ENCODE measurements at places on chromosomes 1 and 21. TPM values are rescaled to one million over a fixed set of nuclear protein-coding genes. Genes with fewer than 3 reads are reported as not detected.

PKP1 gene
- 0.94 TPM for total RNA-seq

SYF2 gene
- total RNA-seq = 94.9 TPM

SPRR5 gene
- not detected for total RNA-seq

ARHGEF10L gene
- 32.2 TPM for total RNA-seq

SERINC2 gene
- total RNA-seq = 30.8 TPM

DNA sequence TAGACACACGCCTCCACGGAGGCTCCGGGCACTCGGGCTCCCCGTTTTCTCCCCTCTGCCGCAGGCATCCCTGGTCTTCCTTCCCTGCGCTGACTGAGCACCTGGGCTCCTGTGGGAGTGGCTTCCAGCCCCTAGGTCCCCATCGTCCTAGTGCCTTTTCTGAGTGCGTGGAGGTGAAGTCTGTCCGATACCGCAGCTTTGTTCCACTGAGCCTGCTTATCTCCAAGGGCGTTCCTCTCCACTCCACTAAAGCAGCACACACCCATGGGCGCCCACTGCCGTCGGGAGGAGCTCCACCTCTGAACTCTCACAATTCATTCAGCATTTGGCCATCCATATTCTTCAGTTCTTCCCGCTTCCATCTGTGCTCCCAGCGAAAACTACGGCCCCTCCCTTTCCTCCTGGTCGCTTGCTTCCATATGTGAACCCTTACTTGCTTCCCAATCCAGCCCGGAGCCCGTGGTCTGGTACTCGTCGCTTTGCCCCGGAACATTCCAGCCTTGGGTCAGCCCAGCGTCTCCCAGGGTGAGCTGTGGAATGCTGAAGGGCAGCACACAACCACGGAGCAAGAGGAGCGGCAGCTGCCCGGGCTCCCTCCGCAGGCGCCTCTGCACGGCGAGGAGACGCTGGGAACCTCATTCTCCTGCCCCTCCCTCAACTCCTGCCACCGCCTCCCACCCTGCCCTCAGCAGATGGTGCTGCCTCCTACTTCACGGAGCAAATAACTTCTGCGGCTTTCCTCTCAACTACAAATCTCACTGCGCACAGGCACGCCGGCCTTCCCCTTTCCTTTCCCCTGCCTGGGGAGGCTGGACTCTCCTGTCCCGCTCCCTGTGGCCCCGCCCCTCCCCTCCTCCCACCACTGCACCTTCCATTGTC, 27.5 kb downstream of the ATP8B2 start:
- H3K4me3 ChIP-seq = peak overlapping the region; percentile 18
- H3K27ac ChIP-seq = peak overlapping the region; percentile 32
- DNase-seq = peak; percentile 74
- peaks cover 6% of the 10 kb centered on the region for H3K4me1 ChIP-seq

DNA sequence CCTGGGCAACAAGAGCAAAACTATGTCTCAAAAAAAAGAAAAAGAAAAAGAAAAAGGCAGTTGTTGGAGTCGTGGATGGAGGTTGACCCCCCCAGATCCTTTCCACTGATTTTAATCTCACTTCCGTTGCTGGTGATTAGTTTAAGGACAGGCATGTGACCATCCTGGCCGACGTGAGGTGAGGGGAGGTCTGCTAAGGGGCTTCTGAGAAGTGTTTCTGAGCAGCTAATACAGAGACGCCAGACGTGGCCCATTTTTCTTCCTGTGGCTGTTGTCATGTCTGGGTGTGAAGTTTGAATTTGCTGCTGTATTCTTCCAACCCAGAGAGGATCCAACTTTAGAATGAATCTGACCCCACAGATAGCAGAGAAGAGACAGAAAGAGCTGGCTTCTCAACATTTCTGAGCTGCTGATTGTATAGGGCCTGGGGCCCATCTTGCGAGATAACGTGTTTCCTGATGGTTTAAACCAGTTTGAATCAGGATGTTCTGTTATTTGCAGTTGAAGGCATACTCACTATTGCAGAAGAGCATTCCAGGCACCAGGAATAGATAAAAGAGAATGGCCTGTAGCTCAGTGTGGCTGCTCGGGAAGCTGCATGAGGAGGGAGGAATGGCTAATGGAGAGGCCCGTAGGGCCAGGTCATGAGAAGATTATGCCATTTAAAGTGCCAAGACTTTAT, 22.8 kb upstream of the SSBP3 start:
- H3K36me3 ChIP-seq = no peaks in the 10 kb centered on the region
- DNase-seq = no peak
- no peak overlapping the region for H3K27ac ChIP-seq

DNA sequence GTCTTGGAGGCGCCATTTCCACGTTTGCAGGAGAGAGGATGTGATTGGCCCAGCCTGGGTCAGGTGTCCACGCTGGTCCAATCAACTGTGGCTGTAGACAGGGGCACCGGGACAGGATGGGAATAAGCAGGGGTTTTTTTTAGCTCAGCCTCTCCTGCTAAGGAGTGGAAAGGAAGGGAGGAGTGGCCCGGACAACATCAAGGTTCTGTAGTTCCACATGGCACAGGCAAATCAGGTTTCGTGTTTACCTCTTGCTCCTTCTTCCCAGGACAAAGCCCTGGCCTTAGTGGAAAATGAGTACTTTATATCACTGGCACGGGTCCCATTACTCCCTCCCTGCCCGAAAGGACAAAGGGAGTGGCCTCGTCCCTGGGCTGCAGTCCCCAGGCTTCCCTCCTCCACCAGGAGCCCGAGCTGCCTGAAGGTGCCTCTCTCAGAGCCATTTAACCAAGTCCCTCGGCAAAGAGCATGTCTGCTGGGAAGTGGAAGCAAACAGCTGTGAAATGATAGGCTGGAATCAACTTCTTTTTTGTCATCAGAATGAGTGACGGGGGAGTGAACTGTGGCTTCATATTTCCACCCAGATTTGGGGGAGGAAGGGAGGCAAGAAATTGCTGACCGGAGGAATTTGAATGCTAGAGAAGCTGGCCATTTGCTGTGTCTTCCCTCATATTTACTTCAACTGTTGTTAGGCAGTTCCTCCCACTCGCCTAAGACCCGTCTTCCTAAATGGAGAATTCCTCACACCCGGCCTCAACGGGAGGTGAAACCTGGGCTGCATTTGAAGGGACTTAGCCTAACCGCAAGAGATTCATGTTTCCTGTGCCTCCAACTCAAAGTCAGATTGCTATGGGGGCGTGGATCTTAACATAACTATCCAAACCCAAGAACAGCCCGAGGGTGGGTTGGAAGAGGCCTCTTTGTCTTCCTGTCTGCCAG, 84.9 kb upstream of the SLC44A3 start:
- H3K27ac ChIP-seq = peak overlapping the region; percentile 61
- H3K36me3 ChIP-seq = no peaks in the 10 kb centered on the region
- peak; percentile 74 for DNase-seq
- no peaks in the 10 kb centered on the region for H3K27me3 ChIP-seq
- peaks cover 22% of the 10 kb centered on the region for H3K4me1 ChIP-seq
- no peak overlapping the region for H3K4me3 ChIP-seq

GRCh38 chr1:81808760-81809159, 8.0 kb downstream of the ADGRL2 start:
- no peaks in the 10 kb centered on the region for H3K36me3 ChIP-seq
- no peak for DNase-seq
- peaks cover 27% of the 10 kb centered on the region for H3K4me1 ChIP-seq
- H3K27ac ChIP-seq = no peak overlapping the region

DNA sequence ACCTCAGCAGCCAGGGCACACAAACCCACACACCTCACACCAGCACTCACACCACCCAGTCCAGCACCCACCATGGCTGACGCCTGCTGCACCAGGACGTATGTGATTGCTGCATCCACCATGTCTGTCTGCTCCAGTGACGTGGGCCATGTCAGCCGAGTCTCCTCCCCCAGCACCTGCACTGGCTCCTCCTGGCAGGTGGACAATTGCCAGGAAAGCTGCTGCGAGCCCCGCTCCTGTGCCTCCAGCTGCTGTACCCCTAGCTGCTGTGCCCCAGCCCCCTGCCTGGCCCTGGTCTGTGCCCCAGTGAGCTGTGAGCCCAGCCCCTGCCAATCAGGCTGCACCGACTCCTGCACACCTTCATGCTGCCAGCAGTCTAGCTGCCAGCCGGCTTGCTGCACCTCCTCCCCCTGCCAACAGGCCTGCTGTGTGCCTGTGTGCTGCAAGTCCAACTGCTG, at the start of gene KRTAP10-8:
TSS of gene KRTAP10-8 (plus strand) at position 51 of the 458 bp plus-strand sequence. CDS start at position 73, 22 bp downstream.
- DNase-seq = no peak
- no peaks in the 10 kb centered on the region for H3K36me3 ChIP-seq
- no peak within 1 kb of the TSS for H3K27ac ChIP-seq
- H3K4me3 ChIP-seq = no peak within 1 kb of the TSS
- no peaks in the 10 kb centered on the region for H3K4me1 ChIP-seq

DNA sequence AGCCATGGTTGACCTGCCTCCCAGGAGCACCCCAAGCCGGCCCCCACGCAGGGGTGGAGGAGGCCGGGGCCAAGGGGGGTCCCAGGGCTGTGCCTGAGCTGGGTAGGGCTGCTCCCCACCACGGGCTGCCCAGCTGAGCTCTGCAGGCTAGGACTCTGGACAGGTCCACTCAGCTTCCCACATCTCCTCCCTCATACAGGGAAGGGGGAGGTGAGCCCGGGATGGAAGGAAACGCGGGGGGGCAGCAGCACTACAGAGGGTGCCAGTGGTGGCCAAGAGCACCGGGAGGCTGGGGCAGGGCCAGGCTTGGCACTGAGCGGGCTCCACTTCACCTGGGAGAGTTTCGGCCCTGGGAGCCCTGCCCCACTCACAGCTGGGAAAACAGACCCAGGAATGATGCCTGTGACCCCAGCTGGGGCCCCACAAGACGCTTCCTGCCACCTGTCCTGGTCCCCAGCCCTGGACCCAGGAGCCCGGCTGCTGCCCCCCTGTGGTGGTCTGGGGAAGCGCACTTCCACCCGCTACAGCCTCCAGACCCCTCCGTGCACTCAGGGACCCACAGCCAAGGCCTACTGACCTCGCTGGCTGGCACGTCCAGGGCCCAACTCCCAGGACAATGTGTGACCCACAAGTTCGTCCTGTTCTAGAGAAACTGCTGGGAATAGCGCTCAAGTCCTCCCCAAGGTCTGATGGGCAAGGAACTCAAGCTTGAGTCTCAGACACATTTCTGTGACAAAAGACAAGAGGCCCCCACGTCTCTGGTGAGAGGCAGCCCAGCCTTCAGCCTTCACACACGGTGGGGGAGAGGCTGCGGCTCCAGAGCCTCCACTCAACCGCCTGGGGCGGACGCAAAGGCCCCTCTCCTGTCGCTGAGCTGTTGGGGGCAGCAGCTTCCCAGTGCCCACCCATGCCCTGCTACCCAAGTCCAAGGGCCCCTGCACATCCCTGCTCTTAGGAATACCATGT, 3.0 kb downstream of the AURKAIP1 start:
- H3K36me3 ChIP-seq = peaks cover 4% of the 10 kb centered on the region
- no peak overlapping the region for H3K4me3 ChIP-seq
- H3K27me3 ChIP-seq = no peaks in the 10 kb centered on the region
- DNase-seq = peak; percentile 68

DNA sequence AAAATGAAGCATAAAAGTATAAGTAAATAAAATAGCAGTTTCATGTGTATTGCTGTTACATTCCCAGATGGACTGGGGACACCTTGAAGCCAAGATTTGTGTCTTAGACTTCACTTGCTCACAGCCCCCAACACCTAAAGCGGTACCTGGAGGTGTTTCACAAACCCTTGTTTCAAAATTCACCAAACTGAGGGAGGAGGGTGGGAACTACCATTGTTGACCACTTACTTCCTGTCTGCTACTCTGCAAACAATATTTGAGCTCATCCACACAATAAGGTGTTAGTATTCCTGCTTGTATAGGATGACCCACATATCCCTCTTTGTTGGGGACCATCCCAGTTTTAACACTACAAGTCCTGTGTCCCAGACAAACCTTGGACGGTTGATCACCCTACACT, 115.9 kb upstream of the SYT6 start:
- H3K4me3 ChIP-seq = no peak overlapping the region
- no peaks in the 10 kb centered on the region for H3K4me1 ChIP-seq
- H3K36me3 ChIP-seq = no peaks in the 10 kb centered on the region
- H3K27me3 ChIP-seq = no peaks in the 10 kb centered on the region

GRCh38 chr1:115807723-115808122, 33.2 kb downstream of the NHLH2 start:
- no peak overlapping the region for H3K4me3 ChIP-seq
- no peaks in the 10 kb centered on the region for H3K36me3 ChIP-seq
- no peaks in the 10 kb centered on the region for H3K4me1 ChIP-seq

- no peaks in the 10 kb centered on the region for H3K36me3 ChIP-seq
- no peak overlapping the region for H3K4me3 ChIP-seq
- H3K27me3 ChIP-seq = no peaks in the 10 kb centered on the region
Measured at GRCh38 chr1:213249395-213249794, 198.4 kb downstream of the RPS6KC1 start.

DNA sequence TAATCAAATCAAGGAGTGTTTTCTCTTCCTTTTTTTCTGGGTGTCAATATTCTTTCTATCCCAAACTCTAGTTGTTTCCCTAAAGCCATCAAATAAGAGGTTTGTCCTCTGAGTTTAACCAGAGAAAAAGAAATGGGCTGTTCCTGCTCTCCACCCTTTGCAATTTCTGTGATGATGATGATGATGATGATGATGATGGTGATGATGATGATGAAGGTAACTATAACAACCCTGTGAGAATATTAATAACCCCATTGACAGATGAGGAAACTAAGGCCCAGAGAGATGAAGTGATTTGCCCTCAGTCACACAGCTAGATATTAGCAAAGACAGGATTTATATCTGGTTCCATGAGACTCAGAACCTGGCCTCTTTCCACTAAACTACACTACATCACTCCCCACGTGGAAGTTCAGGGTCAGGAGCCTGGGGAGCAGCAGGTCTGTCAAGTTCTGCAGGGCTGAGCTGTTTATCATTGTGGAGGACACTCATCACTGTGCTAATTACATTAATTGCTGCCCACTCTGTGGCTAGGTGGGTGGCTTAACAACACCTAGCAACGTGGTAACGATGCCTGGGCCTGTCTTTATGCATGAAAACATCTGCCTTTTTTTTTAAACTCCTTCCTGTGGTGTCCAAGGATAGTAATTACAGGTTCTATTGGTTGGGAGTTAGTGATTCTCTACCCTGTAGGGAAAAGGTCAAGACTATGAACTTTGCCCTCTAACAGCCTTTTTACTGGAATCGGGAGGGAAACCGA, 19.0 kb upstream of the JUN start:
- no peaks in the 10 kb centered on the region for H3K27me3 ChIP-seq
- H3K36me3 ChIP-seq = no peaks in the 10 kb centered on the region
- no peak overlapping the region for H3K27ac ChIP-seq
- no peak for DNase-seq
